ENCODE measurements at places on chromosomes 3 and 15.

- no peak for DNase-seq
Observed at GRCh38 chr15:83207009-83207659, 489 bp downstream of the HDGFL3 start.

DNA sequence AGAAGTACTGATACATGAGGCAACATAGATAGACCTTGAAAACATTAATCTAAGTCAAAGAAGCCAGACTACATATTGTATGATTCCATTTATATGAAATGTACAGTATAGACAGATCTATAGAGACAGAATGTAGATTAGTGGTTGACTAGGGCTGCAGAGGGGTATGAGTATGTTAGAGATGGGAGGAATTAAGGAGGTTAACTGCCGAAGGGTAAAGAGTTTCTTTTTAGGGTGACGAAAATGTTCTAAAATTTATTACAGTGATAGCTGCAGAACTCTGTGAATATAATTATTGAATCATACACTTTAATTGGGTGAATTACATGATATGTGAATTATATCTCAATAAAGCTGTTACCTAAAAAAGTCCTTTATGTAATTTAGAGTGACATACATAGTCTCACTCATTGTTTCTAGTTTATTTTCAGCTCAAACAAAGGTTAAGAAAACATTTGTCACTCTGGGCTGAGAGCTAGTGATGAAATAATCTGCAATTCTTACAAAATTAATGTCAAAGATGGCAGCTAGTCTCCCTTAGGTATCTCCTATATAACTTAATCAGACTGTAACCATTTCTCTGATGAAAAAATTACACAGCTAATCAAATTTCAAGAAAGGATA lies 61.4 kb downstream of the DENND4A start:
- no peak for DNase-seq

GRCh38 chr15:65424683-65425082 lies 1.9 kb upstream of the IGDCC4 start:
- DNase-seq, result no peak

GRCh38 chr3:2837910-2838309 lies 272.3 kb downstream of the IL5RA start:
- no peak for DNase-seq

DNA sequence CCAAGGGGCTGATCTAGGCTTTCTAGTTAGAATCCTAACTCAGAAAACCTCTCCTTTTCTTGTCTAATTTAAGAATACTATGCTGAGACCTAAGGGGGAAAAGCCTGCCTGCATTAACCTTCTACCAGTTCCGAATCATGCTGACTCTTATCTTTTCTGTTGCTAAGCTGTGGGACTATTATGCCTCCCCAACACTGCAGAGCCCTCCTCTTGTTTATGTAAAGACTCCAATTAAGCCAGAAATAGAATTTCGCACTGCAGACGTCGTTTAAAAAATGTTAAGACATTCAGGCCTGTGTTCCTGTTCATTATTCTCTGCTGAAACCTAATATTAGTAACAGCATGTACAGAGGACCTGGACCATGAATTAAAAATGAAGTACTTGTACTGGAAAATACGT lies 310.6 kb upstream of the ATP11B start:
- no peak for DNase-seq

DNA sequence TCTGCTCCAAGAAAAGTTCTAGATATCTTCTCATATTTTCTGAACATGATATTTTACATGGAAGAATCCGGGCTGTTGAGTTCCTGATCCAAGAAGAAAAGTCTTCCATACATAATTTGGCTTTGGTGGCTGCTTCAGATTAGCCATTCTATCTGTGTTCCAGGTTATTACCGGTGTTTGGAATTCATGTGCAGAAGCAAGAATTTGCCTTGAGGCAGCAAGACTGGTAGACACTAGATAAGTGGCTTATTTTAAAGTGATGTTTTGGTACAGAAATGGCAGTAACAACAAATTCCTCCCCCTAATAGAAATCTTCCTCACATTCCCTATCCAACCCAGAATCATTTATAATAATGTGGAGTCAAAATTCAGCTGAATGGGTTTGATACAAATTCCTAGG lies 29.2 kb downstream of the MITF start:
- DNase-seq, result no peak

GRCh38 chr3:154588831-154589230 lies 158.8 kb upstream of the GPR149 start:
- DNase-seq, result no peak

DNA sequence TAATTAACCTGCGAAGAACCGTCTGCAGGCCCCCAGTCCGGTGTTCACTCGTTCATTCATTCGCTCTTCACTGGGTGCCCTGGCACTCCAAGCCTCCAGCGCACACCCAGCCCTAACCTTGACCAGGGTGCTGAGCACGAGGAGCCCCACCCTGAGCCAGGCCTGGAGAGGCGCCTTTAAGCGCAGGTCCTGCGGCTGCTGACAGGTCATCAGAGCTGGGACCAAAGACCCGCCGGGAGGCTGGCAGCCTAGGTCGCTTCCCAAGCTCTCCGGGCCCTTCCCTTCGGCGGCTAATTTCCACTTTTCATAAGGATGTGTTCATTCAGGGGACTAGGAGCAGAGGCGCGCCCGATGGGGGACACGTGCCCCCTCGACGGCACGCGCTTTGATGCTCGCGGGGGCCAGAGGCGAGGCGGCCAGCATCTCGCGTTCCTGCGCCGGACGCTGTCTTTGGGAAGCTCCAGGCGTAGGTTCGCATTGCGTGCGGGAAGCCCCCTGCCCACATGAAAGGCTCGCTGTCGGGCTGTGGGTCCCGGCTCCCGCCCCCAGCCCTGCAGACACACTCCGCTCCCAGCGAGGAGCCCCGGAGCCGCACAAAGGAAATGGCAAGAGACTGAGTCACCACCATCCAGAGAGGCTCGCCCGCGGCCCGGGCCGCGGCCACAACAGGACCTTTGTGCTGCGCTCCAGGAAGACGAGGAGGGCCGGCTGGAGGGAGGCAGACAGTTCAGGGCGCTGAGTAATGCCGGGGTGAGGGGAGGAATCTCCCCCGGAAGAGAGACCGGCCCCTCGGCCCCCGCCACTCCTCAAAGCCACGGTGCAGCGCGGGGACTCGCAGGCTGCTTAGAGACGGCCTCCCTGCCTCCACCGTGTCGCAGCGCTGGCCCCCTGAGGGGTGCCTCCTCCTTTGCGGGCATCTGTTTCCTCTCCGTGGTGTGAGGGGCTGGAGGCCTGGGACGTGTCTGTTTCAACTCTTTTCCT lies 266.4 kb upstream of the HES1 start:
- peak; percentile 67 for DNase-seq

GRCh38 chr15:85750319-85751290 lies 44.1 kb downstream of the KLHL25 start:
- DNase-seq, result no peak

DNA sequence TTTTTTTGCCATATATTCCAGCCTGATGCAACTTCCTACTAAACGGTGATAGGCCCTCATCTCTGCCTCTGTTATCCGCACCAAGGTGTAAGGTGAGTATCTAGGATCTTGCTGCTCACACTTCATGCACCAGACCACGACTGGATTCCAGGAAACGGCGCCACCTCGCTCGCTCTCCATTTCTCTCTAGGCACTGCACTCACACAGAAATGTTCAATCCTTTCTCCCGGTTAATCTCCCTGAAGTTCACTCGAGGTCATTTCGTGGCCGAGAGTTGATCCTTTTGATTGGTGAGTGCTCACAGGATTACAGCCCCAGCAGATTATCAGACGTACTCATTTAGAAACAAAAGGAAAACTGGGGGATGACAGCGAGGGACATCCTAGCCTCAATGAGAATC lies 28.1 kb downstream of the MCF2L2 start:
- no peak for DNase-seq

DNA sequence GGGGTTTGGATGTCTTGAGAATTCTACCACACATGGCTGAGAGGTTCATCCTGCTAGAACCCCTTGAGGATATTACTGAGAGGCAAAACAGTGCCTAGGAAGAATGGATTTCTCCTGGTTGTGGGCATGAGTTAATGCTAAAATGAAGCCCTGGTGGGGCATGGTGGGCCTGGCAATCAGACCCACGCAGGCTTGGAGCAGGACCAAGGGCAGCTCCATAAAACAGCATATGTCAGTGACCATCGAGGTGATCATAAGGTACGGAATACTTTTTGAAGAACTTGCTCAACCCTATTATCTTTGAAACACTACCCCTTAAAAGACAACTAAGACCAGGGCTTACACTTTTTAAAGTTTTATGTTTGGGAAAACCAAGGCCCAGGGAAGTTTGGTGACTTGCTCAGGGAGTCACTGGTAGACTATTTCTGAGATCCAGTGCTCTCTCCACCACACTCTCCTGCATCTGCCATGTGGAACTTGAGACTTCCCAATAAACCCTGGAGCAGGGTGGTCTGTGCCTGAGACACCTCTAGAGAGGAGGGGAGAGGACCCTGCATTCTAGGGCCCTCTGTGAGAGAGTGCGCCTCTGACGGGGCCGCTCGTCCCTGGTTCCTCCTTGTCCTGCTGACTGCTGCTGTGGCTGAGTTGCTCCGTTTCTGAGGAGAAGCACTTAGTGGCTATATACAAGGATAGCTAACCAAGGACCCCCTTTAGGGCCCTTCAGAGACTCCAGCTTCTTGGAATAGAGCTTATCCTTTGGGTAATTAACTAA lies 28.0 kb upstream of the TIMP4 start:
- no peak for DNase-seq

DNA sequence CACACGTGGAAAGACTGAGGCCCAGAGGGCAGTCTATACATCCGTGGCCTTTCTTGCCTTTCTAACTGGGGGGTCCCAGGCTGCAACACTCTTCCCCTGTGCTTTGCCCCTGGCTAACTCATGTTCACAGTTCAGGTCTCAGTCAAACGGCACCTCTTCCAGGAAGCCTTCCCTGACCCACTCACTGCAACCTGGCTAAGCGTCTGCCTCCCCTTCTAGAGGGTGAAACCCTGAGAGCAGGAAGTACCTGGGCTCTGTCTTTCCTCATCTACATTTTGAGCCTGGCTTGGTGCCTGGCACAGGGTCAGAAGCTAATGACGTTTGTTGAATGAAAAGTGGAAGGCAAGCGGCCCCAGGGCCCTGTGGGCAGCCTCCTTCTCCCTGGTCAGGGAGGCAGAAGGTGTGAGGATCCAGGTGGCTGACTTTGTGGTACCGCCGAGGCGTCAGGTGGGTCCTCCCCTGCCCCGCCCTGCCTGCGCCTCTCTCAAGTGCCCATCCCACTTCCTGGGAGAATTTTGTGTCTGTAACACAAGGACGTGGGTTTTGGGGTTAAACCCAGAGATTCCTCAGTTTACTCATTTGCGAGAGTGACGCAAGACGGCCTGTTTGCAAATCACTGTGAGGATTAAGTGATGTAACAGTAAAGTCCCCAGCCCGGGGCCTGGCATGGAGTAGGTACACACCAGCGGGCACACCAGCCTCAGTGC lies 32.1 kb downstream of the DNASE1L3 start:
- no peak for DNase-seq

DNA sequence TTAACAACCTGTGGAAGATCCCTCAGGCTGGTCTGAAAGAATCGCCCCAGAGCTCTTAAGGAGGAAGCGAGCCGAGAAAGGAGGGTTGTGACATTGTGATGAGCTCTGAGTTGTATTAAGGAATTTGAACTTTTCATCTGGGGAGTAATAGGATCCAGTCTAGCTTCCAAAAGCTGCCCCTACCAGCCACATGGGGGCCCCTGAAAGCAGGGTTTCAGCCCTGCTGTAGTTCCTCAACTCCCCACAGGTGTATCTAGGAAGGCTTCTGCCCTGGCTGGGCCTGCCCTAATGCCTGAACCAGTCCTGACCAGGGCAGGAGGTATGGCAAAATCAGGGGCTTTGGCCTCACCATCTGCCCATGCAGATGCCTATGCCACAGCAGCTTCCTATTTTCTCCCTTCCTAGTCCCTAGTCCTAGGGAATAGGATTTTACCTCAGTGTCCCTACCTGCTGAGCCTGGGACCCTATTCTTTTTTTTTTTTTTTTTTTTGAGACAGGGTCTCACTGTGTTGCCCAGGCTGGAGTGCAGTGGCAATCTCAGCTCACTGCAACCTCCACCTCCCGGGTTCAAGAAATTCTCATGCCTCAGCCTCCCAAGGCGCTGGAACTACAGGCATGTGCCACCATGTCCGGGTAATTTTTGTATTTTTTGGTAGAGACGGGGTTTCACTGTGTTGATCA lies 5.0 kb upstream of the AP3S2 start:
- DNase-seq, result no peak

DNA sequence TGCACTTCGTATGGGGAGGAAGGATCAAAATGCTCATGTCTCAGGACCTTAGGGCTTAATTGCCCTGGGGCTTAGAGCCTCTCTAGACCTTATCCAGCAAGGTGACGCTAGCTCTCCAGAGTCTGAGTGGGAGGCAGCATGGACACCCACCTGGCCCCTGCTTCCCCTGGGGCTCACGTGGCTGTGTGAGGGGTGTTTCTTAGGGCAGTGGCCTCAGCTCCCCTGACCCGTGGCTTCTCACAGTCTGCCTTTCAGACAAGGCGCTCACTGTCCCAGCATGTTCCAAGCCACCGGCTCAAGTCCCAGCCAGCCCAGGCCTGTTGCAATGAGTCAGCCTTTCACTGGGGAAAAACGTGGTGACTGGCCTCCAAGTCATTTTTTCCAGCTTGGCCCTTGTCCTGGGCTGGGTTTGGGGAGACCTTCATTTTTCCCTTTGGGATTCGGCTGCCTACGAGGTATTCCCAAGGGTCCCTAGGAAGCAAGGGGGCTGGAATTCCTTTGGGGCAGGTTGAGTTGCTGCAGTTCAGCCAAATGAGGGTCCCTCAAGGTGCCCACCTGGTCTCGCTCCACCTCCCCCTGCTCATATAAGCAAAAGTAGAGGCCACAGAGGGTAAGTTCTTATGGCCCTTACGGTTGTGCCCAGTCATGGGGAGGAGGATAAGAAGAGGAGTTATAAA lies 15.7 kb downstream of the BHLHE40 start:
- no peak for DNase-seq

- DNase-seq, result no peak
Observed at GRCh38 chr15:28987337-28987736, 101.6 kb downstream of the APBA2 start.

DNA sequence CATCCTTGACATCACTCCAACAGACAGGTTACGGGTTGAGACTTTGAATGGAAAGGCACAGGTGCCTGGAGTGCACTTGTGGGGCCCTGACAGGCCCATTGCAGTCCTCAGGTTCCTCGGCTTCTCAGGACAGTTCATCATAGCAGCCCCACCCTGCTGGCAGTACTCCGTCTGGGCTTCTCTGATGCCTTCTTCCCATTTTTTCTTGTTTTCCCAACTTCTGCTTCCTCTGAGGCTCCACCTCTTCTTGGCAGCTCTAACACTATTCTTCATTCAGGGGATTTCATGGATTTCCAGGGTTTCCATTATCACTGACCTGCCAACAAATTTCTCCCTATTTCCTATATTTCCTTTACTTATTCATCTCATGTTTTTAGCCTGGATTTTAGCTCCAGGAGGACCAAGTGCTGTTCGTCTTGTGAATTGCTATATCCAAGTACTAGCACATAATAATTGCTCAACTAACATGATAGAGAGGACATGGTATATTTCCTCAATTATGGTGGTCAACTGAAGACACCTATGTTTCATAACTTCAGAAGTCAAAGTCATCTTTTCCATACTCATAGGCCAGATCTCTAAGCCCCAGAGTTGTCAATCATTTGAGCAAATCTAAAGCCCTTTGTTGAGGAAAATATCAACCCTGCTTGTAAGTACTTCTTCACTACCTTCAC lies 16.2 kb downstream of the NCEH1 start:
- no peak for DNase-seq

All from HS-27A (cell line).